A549 (cell line): ENCODE measurements at places on chromosomes 7 and 10. TPM values are rescaled to one million over a fixed set of nuclear protein-coding genes. Genes with fewer than 3 reads are reported as not detected.

DNA sequence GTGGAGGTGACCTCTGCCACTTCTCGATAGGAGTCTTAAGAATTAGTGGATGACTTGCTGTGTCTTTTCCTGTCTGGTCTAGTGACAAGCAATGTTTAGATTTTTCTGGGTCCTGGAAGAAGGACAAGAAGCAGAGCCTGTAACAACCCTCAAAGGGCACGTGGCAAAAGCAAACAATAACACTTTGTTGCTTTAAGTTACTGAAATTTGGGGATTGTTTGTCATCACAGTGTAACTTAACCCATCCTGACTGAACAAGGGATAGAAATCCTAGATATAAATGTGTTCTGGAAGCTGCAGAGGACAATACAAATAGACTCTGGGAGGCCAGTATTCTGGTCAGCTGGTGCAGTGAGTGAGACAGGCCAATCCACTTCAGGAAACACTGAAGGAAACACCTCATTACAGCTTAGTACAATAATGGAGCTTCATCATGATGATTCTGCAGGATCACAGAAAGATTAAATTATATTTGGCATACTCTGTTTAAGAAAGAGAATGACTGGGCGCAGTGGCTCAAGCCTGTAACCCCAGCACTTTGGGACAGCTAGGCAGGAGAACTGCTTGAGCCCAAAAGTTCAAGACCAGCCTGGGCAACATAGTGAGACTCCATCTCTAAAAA lies 23.3 kb downstream of the ENKUR start:
- no peak for DNase-seq

DNA sequence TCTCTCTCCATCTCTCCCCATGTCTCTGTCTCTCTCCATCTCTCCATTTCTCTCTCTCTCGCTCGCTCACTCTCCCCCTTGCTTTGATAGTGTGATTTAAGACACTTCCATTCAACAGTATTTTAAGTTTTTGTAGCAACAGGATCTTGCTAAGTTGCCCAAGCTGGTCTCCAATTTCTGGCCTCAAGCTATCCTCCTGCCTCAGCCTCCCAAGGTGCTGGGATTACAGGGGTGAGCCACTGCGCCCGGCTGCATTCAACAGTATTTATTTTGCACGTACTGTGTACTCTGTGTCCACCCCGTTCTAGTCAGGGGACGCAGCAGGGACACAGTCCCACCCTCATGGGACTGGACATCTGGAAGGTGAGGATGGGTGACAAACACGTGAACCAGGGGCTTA lies 14.4 kb upstream of the PDGFA start:
- DNase-seq, result no peak

DNA sequence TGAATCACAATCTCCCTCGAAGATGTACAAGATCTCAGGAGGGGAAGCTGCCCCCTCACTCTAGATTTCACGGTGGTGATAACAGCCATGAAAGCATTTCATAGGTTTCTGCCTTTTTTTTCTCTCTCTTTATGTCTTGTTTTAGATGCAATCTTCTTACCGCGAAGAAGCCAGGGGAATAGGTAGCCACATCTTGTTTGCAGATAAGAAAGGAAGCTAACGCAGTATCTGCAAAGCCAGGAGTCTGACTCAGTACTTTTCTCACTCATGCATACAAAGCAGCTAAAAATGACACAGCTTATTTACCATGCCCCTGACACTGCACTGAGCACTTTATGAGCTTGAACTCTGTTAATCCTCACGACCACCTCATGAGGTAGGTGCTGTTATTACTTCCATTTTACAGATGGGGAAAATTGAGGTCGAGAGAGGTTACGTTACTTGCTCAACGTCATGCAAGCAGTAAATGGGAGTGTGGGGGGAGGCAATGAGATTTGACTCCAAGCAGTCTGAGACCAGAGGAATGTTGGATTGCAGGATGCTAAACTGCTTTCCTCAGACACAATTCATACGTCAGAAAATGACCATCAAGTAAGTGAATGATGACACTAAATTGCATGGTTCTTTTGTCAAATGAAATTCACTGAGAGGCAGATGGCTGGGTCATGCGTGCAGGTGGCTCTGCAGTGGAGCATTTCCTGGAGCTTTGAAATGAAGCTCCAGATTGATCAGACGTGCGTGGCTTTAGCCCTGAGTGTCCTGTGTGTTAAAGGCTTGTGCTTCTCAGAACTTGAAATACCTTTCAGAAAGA lies 3.3 kb downstream of the MAP3K8 start:
- no peak for DNase-seq

DNA sequence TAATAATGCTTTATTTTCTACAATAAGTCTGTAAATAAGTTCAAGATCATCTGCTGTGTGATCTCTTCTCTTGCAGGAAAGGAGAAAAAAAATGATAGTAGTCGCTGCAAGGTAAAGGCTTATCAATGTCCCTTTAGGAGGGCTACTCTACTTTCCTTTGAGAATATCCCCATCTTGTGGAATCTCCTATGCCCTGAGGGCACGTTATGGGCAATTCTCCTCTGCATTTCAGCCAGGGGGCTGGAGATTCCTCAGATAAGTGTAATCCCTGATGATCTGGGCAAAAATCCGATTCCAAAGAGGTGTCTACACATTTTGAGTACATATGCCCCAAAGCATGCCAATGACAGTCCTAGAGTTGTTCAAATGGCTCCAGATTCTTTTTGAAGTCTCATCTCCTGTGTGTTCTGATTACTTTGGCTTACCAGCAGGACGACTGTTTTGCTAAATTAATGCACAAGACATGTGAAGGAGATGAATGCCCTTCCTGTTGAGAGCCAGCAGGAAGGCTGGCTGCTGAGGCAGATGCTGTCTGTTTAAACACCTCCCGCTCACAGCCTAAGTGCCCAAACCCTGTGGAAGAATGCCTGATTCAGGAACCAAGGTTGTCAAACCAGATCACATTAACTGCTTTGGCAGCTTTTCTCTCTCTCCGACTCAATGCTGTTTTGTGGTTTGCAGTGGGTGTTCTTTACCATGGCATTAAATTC lies 171.2 kb upstream of the COL1A2 start:
- DNase-seq, result peak; percentile 75

- no peak for DNase-seq
These were observed 508.9 kb downstream of the RPS24 start for GRCh38 chr10:78542521-78542920.

- no peak for DNase-seq
These were observed 9.6 kb downstream of the GPRIN2 start for GRCh38 chr10:46546591-46547540.

- no peak for DNase-seq
These were observed 1.2 kb downstream of the GAL3ST4 start for GRCh38 chr7:100166970-100167911.

DNA sequence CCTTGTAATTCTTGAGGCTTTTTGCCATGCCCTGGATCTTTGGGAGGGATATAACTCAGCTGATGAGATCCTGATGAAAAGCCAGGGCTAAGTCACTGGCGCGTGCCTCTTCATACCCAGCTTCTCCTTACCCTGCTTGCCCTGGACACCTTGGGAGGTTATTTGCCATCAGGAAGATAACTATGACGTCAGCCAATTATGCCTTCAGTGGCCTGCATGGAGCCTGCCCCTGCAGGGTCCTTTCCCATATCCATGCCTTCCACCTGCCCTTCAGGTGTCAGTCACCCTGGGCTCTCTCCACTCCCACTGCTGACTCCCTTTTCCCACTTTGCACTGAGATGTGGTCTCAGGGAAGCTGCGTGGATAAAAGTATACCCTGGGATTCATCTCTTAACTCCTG lies 520.1 kb downstream of the SORCS3 start:
- DNase-seq, result no peak

GRCh38 chr7:82109288-82109687 lies 334.3 kb downstream of the CACNA2D1 start:
- peak; percentile 39 for DNase-seq

GRCh38 chr7:127447326-127447945 lies 54.9 kb upstream of the ZNF800 start:
- DNase-seq, result peak; percentile 74

DNA sequence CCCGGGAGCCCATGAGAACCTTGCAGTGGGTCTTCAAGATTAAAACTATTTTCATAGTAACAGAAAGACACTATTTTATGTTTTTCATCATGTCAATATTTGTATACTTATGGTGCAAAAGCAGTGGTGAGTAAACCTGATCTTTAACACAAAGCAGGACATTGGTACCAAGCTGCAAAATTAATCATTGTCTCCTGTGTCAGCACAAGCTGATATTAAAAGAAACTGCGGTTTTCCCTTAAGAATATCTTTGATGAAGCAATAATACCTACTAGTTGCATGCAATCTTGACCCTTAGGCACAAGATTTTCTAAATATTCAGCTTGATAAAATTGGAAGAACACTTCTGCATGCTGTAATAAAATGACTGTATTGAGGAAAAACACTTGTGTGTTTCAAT lies 121.7 kb downstream of the MDFIC start:
- peak; percentile 33 for DNase-seq

DNA sequence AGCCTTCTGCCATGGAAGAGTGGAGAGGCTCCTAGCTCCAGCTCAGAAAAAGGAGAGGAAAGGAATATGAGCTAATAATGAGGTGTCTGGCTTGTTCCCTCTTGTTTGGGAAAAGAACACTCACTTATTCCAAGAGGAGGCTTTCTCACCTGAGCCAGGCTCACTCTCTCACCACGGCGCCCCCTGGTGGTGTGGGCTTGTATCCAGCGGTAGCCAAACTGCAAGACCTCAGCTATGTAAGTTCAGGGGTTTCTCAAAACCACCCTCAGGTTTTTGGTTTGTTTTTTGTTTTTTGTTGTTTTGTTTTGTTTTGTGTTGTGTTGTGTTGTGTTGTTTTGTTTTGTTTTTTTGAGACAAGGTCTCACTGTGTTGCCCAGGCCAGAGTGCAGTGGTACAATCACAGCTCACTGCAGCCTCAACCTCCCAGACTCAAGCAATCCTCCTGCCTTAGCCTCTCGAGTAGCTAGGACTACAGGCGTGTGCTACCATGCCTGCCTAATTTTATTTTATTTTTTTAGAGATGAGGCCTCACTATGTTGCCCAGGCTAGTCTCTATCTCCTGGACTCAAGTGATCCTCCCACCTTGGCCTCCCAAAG lies 124.0 kb downstream of the TMEM130 start:
- peak; percentile 68 for DNase-seq

DNA sequence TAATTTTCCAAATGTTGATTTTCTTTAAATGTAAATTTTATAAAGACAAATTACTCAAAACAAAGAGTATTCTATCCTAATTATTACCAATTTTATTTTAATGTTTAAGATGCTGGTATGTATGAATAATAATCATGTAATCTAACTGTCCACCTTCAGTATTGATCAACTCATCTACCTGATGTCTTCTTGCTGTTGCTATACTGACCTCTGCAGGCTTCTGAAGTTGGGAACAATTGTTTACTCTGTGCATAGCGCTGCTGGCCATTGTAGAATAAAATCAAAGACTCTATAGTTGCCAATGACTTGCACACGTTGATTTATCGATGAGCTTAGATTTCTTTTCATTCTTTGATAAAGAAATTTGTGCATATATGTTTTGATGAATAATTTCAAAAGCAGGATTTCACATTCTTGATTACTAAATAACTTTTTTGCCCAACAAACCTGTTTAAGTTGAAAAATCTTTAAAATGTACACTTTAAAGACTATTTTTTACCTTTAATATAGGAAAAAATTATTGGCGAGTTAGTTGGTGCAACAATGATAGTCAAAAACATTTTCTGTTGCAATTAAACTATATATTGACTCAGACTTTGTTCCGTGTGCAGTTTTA lies 282.3 kb downstream of the TFEC start:
- DNase-seq, result no peak

DNA sequence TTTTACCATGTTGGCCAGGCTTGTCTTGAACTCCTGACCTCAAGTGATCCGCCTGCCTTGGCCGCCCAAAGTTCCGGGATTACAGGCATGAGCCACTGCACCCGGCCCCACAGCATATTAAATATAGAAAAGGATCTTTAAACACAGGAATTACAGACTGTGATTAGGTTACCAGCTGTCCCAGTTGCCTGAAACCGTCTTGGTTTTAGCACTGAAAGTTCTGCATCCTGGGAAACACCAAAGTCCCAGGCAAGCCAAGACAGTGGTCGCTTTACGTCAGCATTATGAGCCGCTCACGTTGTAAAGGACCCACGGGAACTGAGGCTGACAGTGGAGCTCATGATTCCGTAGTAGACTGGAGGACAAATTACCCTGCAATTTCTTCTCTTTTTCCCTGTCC lies 69.0 kb upstream of the FAM180A start:
- no peak for DNase-seq

DNA sequence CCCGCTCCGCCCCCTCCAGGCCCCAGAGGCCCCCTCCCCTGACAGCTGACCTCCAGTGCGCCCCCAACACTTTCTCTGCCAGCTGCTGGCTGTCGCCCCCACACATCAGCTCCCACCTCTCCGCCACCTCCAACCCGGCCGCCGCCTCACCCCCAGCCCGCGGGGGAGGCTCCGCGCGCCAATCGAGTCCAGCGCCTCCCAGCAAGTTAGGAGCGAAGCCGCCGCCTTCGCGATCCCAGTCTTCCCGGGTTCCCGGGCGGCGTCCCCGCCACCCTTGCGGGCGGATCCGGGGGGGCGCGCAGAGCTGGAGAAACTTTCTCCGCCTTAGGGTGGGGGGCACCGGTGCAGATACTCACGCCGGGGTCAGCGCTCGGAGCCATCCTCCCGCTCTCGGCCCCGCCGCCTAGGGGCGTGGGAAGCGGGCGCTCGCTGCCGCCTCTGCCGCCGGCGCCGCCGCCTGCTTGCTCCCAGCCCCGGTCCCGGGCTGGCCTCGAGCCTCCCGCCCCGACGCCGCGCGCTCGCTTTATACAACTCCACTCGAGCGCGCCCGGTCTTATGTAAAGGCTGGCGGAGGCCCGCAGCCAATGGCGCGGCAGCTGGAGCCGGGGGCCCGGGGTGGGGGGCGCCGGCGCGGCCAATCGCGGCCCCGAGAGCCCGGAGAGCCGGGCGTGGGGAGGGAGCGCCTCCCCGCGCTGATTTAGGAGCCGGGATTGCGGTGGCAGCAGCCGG lies at the start of gene CRTAC1:
Gene CRTAC1, minus strand, starts transcription at position 529 of the 729 bp plus-strand sequence. Its CDS starts 149 bp downstream, at position 380.
- peak; percentile 32 for DNase-seq

- DNase-seq, result peak; percentile 25
These were observed 1.3 kb downstream of the SLC26A4 start for GRCh38 chr7:107661865-107662379.

- no peak for DNase-seq
These were observed 70.8 kb downstream of the TCF7L2 start for GRCh38 chr10:113020838-113021237.

The PRKRIP1 gene
- 21.3 to 25.6 TPM (median 24.1 TPM) in 3 replicates for polyA plus RNA-seq

The MAT1A gene
- 0.03 to 0.20 TPM (median 0.05 TPM) in 3 replicates for polyA plus RNA-seq

The INA gene
- polyA plus RNA-seq, result 20.9 to 22.7 TPM (median 22.5 TPM) in 3 replicates

The LMOD2 gene
- not detected in 3 replicates for polyA plus RNA-seq

The CLDN4 gene
- 1.3 to 1.5 TPM (median 1.5 TPM) in 3 replicates for polyA plus RNA-seq

The PRKG1 gene
- polyA plus RNA-seq, result not detected in 3 replicates

The UCMA gene
- polyA plus RNA-seq, result not detected in 3 replicates

The PTPN20 gene
- 3.9 to 5.8 TPM (median 5.3 TPM) in 3 replicates for polyA plus RNA-seq

The RNF32 gene
- polyA plus RNA-seq, result 1.3 to 1.8 TPM (median 1.4 TPM) in 3 replicates

The WBP1L gene
- polyA plus RNA-seq, result 17.4 to 20.7 TPM (median 19.8 TPM) in 3 replicates

The TACC2 gene
- 66.2 to 83.3 TPM (median 81.8 TPM) in 3 replicates for polyA plus RNA-seq
